ENCODE measurements at places on chromosomes 5 and 9.

DNA sequence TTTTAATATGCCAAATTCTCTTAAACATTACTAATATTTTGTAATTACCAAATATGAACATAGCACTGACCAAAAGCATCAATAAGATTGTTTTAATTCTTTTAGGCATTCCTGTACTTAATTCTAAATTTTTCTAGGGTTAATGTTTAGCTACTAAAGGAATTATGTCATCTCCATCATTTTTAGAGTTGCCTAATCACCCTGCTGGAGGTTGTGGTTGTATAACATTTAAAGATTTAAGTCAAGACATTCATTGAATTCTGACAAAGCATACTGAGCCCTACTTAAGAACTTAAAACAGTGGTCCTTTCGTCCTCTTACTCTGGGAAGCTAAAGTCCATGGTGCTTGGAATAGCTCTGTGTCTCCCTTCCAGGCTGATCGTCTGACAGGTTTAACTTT, 28.1 kb upstream of the DAB2 start:
- DNase-seq, result peak; percentile 18

- DNase-seq, result no peak
Measured at GRCh38 chr5:107456281-107456715, 214.4 kb downstream of the EFNA5 start.

- DNase-seq, result peak; percentile 85
Measured at GRCh38 chr5:33997331-33997983, 10.4 kb downstream of the AMACR start.

GRCh38 chr5:52702877-52703276, 84.8 kb upstream of the ITGA1 start:
- DNase-seq, result no peak

- no peak for DNase-seq
Measured at GRCh38 chr9:69861011-69861410, 40.4 kb downstream of the CFAP95 start.

- no peak for DNase-seq
Measured at GRCh38 chr9:1461812-1462211, 411.7 kb downstream of the DMRT2 start.

DNA sequence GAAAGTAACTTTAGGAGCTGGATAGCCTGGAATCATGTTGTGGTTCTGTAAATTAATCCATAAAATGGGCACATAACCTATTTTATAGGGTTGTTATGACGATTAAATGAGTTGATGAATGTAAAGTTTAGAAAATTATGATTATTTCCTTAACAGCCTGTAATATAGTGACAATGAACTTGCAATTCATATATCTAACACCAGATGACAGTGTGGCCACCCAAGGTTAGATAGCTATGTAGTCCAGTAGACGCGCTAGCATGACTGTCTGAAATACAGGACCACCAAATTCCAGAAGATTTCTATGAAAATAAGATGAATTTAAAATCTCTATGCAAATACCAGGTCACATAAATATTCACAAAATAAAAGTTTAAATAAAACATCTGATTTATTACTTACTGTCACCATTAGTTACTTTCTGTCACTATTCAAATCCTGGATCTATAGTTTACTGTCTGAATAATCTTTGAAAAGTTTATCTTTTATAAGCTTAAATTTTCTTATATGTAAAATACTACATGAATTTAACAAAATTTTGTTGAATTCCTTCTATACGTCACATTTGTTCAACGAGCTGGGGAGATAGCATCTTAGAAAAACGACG, 26.1 kb upstream of the MACIR start:
- peak; percentile 53 for DNase-seq

- DNase-seq, result no peak
Measured at GRCh38 chr5:73749485-73750270, 123.7 kb downstream of the ARHGEF28 start.

- DNase-seq, result no peak
Measured at GRCh38 chr9:80507611-80508010, 935.8 kb downstream of the TLE4 start.

GRCh38 chr5:16390825-16391224, 74.8 kb downstream of the ZNF622 start:
- DNase-seq, result no peak

DNA sequence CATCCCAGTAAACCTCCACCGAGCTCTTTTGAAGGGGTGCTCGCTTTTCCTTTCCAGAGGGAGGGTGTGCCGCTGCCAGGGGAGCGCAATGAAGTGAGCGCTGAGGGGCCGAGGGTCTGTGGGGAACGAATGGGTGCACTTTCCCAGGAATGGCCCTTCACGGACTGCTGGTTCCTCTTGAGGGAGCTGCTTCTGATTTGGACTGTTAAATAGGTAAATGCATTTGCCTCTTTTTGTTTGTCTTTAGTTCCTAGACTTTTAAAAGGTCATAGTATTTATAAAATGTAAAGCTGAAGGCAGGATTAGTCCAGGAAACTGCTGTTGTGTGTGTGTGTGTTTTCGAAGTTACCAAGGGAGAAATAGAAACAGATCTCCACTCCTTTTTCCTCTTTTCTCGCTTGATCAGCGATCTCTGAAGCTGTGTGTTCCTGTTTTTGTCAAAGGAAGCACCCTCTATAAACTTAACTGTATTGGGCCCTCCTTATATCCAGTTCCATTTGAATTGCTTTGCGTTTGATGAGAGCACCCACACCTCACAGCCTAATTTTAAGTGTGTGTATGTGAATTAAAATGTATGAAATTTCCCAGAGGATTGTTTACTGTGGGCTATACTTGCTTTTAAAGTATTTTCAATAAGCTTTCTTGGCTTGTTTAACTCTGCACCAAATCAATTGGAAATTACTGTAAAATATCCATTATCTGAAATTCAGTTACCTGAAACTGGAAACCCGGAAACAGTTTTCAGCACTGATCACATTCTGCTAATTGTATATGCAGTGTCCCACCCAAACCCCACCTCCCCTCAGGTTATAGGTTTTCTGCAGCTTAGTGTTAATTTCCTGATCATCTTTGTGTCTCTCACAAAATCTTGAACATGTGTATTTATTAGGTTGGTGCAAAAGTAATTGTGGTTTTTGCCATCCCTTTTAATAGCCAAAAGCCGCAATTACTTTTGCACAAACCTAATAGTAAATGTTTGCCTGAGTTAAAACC, 966 bp downstream of the SNX2 start:
- DNase-seq, result peak; percentile 5

- no peak for DNase-seq
Measured at GRCh38 chr9:135520916-135521607, at the start of gene LCN1. TSS of gene LCN1 (plus strand) at chr9:135521440. CDS start at chr9:135521498, 58 bp downstream.

DNA sequence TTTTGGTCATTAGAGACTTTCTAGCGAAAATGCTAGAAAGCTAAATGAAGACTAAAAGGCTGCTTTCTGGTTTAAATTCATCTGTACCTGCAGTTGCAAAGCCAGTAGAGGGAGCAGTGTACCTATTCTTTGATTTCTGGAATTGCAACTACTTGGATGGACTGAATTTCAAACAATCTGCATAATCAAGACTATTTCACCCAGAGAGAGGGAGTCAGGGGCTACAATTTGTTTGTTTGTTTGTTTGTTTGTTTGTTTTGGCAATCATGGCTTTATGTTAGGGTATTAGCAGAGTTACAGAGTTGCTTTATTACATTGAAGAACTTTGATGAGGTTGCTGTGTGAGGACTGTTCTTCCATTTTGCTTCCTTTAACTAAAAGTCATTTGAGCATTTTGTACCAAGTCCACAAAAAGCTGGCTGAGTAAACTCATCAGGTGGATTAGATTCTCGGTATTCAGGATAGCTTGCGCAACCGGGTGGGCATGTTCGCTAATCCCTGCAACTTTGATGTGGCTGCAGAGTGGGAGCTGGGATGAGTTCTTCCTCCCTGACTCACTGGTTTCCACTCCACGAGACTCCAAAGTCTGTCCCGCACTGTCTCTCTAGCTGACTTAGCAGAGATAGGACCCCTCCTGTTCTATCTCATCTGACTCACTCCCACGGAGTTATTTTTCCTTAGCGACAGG, 80.0 kb upstream of the TUT7 start:
- DNase-seq, result peak; percentile 71

DNA sequence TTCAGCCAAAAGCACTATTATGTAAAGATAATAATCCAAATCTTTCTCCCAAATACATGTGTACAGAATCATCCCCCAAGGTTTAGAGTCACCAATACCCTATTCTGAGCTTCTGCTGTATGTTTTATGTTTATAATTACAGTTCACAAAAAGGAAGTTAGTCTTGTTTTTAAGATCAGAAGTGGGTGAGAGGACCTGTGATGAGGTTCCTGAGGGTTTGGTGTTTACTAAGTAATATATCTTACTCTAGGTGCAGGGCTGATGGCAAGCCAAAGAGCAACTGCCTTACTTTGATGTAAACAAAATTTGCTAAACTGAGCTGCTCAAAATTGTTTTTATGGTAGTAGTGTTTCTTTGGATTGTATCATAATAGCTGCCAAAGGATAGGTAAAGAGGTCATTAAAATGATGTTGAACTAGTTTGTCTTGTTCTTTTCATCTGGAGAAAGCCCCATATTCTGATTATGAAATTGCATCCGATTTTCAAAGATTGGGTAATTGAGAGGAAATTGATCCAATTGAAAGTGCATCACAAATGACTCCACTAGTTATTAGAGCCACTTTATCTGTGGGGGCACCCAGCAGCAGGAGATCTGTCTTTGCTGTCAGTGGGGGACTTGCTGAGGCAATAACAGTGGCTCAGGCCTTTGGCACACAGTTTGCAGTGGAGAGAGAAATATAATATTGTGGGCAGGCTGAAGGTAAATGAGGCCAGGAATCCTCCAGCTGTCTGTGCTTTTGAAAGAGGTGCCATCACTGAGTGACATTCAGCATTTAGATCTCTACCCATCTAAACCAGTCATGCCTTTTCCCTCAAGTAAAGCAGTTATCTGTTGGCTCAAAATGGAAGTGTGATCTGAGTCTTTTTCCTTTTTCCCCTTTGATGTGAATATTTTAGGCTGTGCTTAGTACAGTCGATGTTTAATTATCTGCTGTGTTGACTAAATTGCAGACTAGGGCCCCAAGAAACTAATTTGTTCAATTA, 14.1 kb downstream of the TRIM32 start:
- no peak for DNase-seq

GRCh38 chr5:75862872-75863271, 145.6 kb upstream of the POC5 start:
- DNase-seq, result no peak

GRCh38 chr9:123402981-123403509, 47.0 kb downstream of the CRB2 start:
- no peak for DNase-seq

GRCh38 chr9:21455320-21455719, 15.1 kb downstream of the IFNA1 start:
- DNase-seq, result peak; percentile 59

DNA sequence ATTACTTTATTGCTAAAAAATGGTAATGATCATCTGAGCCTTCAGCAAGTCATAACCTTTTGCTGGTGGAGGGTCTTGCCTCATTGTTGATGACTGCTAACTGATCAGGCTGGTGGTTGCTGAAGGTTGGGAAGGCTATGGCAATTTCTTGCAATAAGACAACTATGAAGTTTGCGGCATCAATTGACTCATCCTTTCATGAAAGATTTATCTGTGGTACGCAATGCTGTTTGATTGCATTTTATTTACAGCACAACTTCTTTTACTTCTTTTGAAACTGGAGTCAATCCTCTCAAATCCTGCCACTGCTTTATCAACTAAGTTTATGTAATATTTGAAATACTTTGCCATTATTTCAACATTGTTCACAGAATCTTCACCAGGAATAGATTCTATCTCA, 58.3 kb upstream of the ACO1 start:
- no peak for DNase-seq

GRCh38 chr5:36661456-36662220, 55.2 kb downstream of the SLC1A3 start:
- DNase-seq, result no peak

GRCh38 chr9:101668421-101668820, 70.0 kb downstream of the GRIN3A start:
- no peak for DNase-seq

GRCh38 chr9:36041506-36041905, 4.8 kb downstream of the RECK start:
- no peak for DNase-seq

DNA sequence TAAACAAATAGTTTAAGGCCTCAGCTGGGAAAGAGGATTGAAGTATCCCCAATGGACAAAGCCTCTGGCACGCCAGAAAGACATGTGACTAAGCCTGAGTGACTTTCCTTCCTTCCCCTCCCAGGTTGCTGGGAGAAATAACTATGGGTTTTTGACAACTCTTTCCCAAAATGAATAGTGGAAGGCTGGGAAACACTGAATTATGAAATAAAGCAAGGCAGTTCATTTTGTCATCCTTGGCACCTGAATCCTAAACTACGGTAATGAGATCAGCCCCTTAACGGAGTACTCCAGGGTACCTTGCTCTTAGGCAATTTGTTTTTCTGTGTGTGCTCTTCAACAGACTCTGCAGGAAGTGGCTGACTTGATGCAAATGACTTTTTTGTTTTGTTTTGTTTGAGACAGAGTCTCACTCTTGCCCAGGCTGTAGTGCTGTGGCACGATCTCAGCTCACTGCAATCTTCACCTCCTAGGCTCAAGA, 75.2 kb downstream of the LMNB1 start:
- no peak for DNase-seq
